T-cell (primary cell): ENCODE measurements at places on chromosomes 2 and 18. TPM values are rescaled to one million over a fixed set of nuclear protein-coding genes. Genes with fewer than 3 reads are reported as not detected.

The SERPINB13 gene
- total RNA-seq, result not detected

The WDFY1 gene
- 45.2 TPM for total RNA-seq

The LYPD6B gene
- total RNA-seq, result not detected

- H3K27me3 ChIP-seq, result no peaks in the 10 kb centered on the region
- no peak for DNase-seq
- no peak overlapping the region for H3K4me3 ChIP-seq
- no peaks in the 10 kb centered on the region for H3K36me3 ChIP-seq
These were observed 37.5 kb upstream of the FIGN start for GRCh38 chr2:163773276-163773675.

The SPATA3 gene
- total RNA-seq, result not detected
